ENCODE measurements at places on chromosomes 5 and 9.

- no peak for DNase-seq
These were observed 9.6 kb downstream of the ROPN1L start for GRCh38 chr5:10451137-10451824.

GRCh38 chr5:36861871-36862270 is 14.7 kb upstream of the NIPBL start:
- no peak for DNase-seq

GRCh38 chr5:10699281-10699874 is 61.7 kb downstream of the DAP start:
- DNase-seq: no peak

DNA sequence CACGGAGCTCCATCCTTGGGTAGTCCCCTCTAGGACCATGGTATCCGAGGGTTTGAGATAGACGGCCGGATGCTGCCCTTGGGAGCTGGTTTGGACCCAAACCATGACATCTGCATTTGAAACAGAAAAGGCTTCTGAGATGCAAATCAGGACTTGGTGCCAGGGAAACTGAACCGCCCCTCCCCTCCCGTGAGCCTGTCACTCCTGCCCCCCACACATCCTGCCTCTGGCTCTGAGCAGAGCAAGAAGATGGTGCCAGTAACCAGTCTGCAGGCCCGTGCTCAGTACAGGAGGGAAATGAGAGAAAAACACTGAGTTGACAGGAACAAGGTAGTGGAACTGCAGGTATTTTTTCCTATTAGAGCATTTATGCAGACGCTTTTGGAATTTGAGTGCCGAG is 18.6 kb downstream of the ARPC5L start:
- DNase-seq: no peak

DNA sequence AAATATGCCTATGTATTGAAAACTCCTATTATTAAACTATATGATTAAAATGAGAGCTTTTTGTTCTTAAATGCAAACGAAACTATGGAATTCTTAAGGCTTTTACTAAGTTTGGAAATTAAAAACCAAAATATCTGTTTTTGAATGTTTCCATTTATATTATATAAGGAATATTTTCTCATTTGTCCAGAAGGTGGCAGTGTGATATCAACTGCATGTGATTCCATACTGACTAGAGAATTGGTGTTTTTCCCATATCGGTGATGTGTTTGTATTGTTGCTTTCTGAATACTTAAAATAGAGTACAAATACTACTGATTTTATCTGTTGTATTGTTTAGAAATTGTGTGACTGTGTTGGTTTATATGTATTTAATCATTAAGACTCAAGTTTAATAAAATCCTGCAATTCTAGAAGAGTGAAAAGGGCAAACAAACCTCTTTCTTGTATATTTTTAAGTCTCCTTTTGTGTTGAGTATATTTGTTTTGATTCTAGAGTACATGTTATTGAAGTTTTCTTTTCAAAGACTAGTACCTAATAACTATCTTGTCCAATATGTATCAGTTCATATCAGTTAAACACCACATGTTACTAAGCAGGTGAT is 320.8 kb downstream of the CCDC171 start:
- no peak for DNase-seq

DNA sequence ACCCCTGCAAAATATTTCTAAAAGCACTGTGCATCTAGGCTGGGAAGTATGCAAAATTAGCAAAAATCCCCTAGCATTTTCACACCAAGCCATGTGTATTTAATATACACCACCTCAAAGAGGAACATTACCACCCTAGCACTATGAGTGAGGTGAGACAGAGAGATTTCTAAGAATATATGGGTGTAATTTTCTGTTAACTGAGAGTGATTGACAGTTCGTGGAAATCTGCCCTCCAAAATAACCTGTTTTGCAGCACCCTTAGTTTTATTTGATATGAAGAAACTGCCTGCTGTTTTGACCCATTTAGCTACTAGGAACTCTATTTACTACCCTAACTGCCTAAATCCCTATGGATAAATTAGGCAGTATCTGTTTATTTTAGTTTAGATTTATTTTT is 64.2 kb upstream of the CDKN2B start:
- DNase-seq: no peak

- no peak for DNase-seq
These were observed 333.2 kb downstream of the NDUFS4 start for GRCh38 chr5:53893626-53894025.

- no peak for DNase-seq
These were observed 657.9 kb upstream of the ST8SIA4 start for GRCh38 chr5:101561018-101561417.

DNA sequence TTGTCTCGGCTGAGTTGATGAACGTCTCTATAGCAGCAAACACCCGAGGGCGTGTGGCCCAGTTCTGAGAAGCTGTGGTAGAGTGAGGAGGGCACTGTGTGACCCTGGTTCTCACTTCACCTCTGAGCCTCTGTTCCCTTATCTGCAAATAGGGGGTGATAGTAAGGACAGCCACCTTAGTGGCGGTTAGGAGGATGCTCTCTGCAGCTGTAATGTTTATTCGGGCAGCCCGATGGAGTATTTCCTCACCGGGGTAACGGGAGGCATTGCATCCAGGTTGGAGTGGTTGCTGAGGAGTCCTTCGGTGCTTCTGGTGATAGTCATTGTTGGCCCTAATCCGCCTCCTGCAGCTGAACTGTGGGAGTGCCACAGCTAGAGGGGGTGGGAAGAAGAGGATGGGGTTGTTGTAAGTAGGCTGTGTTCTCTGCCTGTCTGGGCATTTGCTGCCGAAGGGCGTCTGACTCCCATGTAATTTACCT is 13.9 kb downstream of the PRRC2B start:
- DNase-seq: peak; percentile 57

GRCh38 chr5:128243958-128244582 is 160.5 kb downstream of the SLC12A2 start:
- no peak for DNase-seq

DNA sequence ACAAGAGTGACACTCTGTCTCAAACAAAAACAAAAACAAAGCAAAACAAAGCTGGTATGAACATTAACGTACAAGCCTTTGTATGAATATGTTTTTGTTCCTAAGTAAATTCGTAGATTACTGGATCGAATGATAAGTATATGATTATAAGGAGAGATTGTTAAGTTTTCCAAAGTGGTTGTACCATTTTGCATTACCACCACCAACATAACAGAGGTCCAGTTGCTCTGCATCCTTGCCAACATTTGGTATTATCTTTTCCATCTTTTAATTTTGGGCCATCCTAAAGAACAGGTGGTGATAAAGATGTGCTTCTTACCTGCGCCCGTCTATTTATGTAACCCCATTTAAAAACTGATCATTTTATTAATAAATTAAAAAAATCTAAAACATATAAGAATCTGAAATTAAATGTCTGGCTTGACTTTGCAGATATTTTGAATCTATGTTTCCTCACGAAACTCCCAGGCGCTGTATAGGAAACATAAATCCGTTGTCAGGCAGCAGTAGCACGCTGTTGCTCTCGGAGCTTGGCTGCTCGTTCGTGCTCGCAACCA is 593 bp upstream of the NAA35 start:
- DNase-seq: no peak

DNA sequence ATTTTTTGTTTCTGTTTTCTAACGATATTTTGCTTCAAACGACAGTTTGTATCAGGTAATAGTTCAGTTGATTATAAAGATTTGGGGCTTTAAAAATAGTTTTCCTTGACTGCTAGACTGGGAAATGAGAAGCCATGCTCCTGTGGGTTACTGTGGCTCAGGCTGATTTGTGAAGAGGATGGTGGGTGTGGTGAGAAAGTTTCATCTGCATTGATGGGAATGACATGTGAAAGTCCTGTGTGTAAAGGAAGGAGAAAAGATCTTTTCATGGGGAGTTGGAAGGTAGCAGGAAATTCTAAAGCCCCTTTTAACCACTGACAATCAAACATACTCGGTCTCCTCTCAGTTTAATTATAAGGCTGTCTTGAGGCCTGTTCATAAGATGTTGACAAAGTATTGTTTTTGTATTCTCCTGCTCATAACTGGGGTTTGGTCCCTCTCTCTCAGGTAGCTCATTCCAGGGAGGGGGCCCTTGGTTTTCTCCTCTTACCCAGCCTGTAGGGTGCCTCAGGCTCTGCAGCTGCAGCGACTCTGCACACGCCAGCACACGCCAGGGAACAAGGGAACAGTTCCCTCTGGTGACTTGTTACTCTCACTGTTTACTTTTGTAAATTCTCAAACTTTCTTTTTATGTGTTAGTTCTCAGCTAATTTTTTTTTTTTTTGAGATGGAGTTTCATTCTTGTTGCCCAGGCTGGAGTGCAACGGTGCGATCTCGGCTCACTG is 91.6 kb downstream of the CARTPT start:
- no peak for DNase-seq

DNA sequence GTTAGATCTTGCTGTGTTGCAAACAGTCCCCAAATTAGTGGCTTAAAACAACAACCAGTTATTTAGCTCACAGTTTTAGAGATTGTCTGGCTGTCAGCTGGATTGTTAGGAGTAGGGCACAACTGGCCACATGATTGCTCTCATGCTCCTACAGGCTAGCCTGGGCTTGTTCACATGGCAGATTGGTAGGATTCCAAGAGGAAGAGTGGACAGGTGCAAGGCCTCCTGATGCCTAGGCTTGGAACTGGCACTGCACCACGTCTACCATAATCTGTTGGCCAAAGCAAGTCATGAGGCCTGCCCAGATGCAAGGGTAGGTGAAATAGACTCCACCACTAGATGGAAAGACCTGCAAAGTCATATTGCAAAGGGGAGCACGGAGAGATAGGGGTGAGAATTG is 76.4 kb downstream of the ACER2 start:
- no peak for DNase-seq

DNA sequence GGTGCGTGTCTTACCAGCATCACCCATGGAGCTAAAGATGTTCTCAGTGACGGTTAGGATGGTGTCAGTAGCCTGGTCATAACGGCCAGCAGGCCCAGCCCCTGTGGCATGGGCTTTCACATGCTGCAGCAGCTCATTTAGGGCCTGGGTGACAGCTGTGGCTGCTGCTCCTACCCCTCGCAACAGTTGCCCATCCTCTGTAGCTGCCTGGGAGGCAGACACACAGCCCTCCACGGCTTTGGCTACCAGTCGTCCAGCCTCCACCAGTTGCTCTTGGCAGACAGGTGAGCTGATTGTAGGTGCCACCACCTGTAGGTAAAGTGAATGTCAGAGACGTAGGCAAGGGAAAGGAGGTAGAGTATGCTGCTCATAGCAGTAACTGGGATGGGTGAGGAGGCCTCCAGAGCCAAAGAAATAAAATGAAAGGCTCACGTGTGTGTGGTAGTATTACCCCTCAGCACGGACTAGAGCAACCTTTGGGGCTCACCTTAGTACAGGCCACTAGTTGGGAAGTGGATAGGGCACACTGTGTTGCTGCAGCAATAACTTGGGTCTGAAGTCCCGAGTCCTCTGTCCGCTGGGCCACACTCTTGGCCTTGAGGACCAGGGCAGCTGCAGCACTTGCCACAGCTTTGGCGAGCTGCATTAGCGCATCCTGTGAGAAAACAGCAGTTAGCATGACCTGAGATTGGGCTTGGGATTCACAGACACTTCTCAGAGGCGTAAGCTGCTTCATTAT is 14.7 kb downstream of the TLN1 start:
- DNase-seq: no peak

GRCh38 chr5:5266297-5266696 is 126.2 kb downstream of the ADAMTS16 start:
- no peak for DNase-seq

DNA sequence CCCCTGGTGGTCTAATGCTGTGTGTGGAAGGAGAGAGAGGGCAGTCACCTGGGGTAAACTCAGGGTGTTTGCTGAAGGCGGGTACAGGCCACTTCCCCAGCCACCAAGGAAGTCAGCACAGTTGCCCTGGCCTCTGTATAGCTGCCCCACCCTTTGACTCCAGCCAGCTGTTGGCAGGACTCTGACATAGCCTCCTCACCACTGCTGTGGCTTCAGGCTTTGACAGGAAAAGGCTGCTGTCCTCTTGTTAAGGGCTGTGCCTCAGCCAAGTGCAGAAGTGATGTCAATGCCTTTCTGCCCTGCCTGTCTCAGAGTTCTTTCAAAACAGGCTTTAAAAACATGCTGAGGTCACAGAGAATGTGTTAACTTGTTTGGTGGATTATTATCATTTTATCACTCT is 487.2 kb upstream of the KLF4 start:
- DNase-seq: no peak

GRCh38 chr9:5510360-5510931 is at the start of gene PDCD1LG2:
Gene PDCD1LG2 (plus strand): TSS chr9:5510531. CDS start chr9:5522547, 12,016 bp downstream.
- no peak for DNase-seq

- no peak for DNase-seq
These were observed 163.1 kb upstream of the TLE4 start for GRCh38 chr9:79408617-79409016.

- DNase-seq: no peak
These were observed 157.0 kb downstream of the RGS3 start for GRCh38 chr9:113620377-113621161.

GRCh38 chr5:6861036-6861435 is 147.8 kb downstream of the TENT4A start:
- DNase-seq: no peak

DNA sequence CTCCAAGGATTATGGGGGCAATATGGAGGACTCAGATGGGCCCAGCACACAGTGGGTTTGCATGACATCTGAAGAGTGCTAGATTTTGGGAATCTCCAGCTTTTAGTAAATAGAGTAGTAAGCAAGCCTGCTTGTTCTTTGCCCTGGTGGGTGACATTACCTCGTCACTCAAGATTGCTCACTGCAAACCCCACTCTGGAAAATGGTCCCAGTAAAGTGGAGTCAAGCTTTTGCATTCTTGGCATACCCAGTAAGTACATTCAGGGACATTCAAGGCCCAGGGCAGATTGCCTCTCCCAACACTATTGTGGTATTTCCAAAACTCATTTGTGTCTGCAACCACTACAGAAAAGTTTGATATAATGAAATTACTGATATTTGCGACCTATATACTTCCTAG is 118.5 kb downstream of the INVS start:
- no peak for DNase-seq

DNA sequence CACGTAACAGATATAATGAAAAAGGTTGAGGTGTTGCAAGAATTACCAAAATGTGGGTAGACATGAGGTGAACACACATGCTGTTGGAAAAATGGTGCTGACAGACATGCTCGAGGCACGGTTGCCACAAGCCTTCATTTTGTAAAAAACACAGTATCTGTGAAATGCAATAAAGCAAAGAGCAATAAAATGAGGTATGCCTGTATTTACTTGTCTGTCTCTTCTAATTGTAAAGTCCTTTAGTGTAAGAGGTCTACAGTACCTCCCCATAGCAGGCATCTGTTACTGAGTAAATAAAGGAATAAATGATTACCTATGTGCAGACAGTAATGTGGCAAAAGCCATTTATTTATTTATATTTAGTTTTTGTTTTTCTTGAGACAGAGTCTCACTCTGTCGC is 3.0 kb upstream of the CAST start:
- no peak for DNase-seq

- no peak for DNase-seq
These were observed 672 bp downstream of the PAXX start for GRCh38 chr9:136992819-136993369.

DNA sequence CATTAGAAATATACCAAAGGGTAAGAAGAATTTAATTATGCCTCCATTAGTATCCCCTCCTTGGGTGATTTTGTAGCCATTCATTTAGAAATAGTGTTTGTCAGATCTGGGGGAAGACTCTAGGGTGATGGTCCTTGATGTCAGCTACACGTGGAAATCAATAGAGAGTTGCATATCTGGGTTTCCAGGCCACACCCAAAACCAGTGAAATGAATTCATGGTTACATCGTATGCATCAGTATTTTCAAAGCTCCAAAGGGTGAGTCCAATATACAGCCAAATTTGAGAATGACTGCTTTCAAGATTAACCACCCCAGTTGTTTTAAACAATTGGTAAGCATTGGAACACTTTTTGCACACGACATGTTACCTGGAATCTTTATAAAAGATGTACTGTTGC is 173.4 kb upstream of the SGCD start:
- no peak for DNase-seq

GRCh38 chr9:99309141-99309939 is 87.3 kb downstream of the SEC61B start:
- DNase-seq: no peak

Measured in central memory CD4-positive, alpha-beta T cell (primary cell).